ENCODE measurements at places on chromosomes 11 and 22. TPM values are rescaled to one million over a fixed set of nuclear protein-coding genes. Genes with fewer than 3 reads are reported as not detected.

STX3 gene
- 14.5 TPM for total RNA-seq

NXPE2 gene
- total RNA-seq: not detected

CCDC188 gene
- total RNA-seq: 0.36 TPM

GRCh38 chr22:39965748-39966147 lies 5.6 kb downstream of the TMA7B start:
- no peak for DNase-seq
- no peaks in the 10 kb centered on the region for H3K36me3 ChIP-seq
- H3K4me3 ChIP-seq: no peak overlapping the region
- peak overlapping the region; percentile 24 for H3K27ac ChIP-seq
- no peaks in the 10 kb centered on the region for H3K27me3 ChIP-seq
- H3K4me1 ChIP-seq: peaks cover 61% of the 10 kb centered on the region

DNA sequence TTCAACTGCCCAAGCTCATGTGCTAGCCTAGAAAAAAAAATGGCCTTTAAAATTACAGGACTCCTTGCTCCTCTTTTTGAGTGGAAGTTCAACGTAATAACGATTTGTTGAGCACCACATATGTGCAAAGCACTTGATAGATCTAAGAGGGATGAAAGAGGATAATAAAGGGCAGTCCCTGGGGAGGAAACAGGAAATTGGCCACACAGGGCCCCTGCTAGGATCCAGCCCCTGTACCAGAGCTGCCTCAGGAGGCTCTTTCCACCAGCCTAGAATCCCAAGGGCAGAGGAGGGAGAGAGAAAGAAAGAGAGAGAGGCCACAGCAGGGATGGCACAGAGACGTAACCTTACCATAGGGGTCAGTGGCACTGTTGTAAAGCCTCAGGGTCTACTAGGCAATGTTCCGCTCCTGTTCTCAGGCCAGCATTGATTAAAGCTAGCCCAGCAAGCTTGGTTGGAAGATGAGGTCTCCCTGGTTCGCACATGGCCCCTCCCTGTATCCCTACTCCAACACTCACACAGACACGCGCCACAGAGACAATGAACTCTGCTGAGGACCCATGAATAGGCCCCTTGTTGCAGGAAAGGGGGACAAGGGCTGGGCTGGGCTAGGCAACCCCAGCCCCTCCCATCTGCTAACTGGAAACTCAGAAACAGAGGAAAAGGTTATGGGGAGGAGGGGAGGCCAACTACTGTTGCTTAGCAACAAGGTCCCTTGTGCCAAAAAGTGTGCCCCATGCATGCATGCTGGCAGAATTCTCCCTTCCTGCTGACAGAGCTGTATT lies at the start of gene TMPRSS5:
Gene TMPRSS5, minus strand, starts transcription at position 438 of the 785 bp plus-strand sequence. Its CDS starts 84 bp downstream, at position 354.
- H3K27me3 ChIP-seq: no peaks in the 10 kb centered on the region
- H3K27ac ChIP-seq: no peak within 1 kb of the TSS
- H3K4me3 ChIP-seq: no peak within 1 kb of the TSS
- peaks cover 16% of the 10 kb centered on the region for H3K36me3 ChIP-seq
- no peaks in the 10 kb centered on the region for H3K4me1 ChIP-seq
- DNase-seq: no peak

GRCh38 chr11:102798012-102798746 lies at the start of gene MMP1:
Gene MMP1 (minus strand): TSS chr11:102798160. CDS start chr11:102798092, 68 bp downstream.
- no peaks in the 10 kb centered on the region for H3K36me3 ChIP-seq
- no peak within 1 kb of the TSS for H3K27ac ChIP-seq
- no peak within 1 kb of the TSS for H3K4me3 ChIP-seq
- no peaks in the 10 kb centered on the region for H3K27me3 ChIP-seq
- H3K4me1 ChIP-seq: peaks cover 30% of the 10 kb centered on the region

GRCh38 chr11:2460540-2461252 lies 15.9 kb downstream of the KCNQ1 start:
- no peak overlapping the region for H3K27ac ChIP-seq
- H3K4me1 ChIP-seq: no peaks in the 10 kb centered on the region
- H3K36me3 ChIP-seq: peaks cover 2% of the 10 kb centered on the region
- H3K4me3 ChIP-seq: no peak overlapping the region

- no peak overlapping the region for H3K4me3 ChIP-seq
- peaks cover 4% of the 10 kb centered on the region for H3K27me3 ChIP-seq
- no peak overlapping the region for H3K27ac ChIP-seq
Measured at GRCh38 chr11:120615391-120615790, 103.8 kb downstream of the GRIK4 start.

DNA sequence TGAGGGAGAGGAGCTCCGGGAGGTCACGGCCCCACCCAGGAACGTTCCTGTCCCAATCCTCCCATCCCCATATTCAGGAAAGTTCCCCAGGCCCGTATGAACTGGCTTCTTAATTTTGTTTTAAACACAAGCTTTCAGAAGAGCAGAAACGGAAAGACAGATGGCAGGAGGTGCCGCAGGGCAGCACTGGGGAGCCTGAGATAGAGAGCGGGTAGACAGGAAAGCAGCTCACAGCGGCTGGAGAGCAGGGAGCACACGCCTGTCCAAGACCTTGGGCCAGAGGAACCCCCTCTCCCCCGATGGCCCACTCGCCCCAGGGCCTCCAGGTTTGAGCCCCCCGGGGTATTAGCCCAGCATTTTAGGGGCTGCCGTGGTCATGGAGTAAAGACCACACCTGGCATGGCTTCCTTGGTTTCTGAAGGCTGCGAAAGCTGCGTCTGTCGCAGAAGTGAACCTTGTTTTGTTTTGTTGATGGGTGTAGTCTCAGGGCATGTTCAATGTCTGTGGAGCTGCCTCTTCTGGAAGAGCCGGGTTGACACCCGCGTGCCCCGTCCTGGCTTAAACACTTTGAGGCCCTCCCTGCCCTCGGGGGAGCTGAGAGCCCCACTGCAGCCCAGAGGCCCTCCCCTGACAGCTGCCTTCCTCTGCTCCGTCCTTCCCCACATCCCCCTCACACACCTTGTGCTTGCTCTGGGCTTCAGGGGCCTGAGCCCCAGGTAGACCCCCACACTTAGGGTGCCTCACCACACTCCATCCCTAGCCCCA lies 17.9 kb upstream of the KCNQ1OT1 start:
- no peak overlapping the region for H3K27ac ChIP-seq
- no peak overlapping the region for H3K4me3 ChIP-seq
- DNase-seq: no peak
- no peaks in the 10 kb centered on the region for H3K36me3 ChIP-seq
- H3K4me1 ChIP-seq: no peaks in the 10 kb centered on the region

DNA sequence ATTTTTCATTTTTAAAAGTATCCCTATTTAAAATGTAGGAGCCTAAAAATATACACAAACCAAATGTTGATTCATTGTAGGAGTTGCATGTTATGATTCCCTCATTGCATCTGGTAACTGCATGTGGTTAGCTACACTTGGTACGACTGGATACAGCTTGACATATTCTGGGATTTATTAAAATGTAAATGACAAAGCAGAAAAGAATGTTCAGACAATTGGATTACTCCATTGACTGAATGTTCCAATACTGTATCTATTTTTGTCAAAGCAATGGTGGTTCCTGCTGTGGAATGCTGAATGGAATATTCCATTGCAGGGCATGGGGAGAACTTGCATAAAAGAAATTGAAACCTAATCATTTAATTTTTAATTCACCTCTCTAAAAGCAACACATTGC lies 30.8 kb downstream of the BLID start:
- DNase-seq: no peak
- no peaks in the 10 kb centered on the region for H3K27me3 ChIP-seq
- H3K36me3 ChIP-seq: peaks cover 12% of the 10 kb centered on the region
- no peak overlapping the region for H3K4me3 ChIP-seq

Data from chondrocyte (in vitro differentiated cells).